Activated CD4-positive, CD25-positive, alpha-beta regulatory T cell treated with anti-CD3 and anti-CD28 coated beads, Interleukin-2, amount 50 U/mL, for 24 hours (primary cell): ENCODE measurements at places on chromosomes 4 and X.

DNA sequence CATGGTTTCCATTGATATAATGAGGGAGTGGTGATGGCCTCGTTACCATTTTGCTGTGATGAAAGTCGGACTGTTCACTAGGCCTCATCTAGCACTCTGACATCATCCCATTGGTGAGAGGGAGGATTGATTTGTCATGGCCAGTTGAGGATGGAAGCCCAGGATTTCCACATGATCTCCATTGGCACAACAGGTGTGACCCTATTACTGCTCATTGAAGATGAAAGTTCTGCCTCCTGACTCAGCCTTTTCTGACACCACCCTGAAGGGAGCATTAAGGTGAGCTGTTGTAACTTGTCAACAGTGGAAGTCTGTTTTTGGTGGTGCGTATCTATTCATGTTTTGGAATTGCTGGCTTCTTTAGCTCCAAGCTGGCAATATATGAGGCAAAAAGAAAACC lies 144.2 kb downstream of the PABPC4L start:
- ATAC-seq = no peak

- ATAC-seq = peak; percentile 100
Observed at GRCh38 chr4:127997534-127998388, 32.6 kb downstream of the ABHD18 start.

- no peak for ATAC-seq
Observed at GRCh38 chrX:46204721-46205422, 340.3 kb downstream of the ZNF674 start.

- ATAC-seq = no peak
Observed at GRCh38 chr4:166777760-166778159, 456.5 kb downstream of the SPOCK3 start.

DNA sequence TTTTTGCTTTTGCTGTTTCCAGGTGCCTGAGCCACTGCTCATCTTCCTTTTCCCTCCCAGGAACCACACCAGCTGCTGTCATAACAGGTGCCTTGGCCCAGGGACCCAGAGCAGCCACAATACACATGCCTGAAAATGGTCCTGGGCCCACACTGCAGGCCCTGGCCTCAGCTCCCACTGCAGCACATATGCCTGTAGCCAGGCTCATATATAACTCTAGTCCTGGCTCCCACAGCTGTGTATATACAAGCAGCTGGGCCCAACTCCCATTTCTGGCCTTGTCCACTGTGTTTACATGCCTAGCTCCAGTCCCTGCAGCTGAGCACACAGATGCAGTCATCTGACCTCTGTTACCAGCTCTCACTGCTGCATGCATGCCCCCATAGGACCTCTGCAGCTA lies 930.5 kb downstream of the ADGRL3 start:
- ATAC-seq = no peak

- ATAC-seq = no peak
Observed at GRCh38 chr4:182862921-182863320, 54.3 kb downstream of the DCTD start.

- ATAC-seq = no peak
Observed at GRCh38 chr4:41361794-41362526, 105.2 kb downstream of the UCHL1 start.

DNA sequence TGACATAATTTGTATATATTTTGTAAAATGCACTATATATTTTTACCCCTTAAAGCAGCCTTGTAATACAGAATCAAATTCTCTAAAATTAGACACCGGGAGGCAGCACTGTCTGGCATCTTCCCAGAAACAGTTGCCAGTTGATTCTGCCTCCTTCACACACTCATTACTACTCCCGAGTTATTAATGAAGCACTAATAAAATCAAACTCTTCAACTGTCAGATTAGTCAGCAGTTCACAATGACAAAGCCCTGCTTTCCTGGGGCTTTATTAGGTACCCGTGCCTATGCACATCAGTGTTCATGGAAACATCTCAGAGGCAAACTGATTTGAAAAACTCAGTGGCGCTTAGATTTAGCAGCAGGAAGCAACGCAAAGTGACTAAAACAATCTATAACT lies 103.5 kb upstream of the VEGFC start:
- no peak for ATAC-seq

- no peak for ATAC-seq
Observed at GRCh38 chrX:139889760-139890159, 43.1 kb downstream of the ATP11C start.

GRCh38 chr4:55397126-55397436 lies 1.3 kb downstream of the TMEM165 start:
- no peak for ATAC-seq

- no peak for ATAC-seq
Observed at GRCh38 chr4:160795216-160795615, 1368.6 kb downstream of the FSTL5 start.

- no peak for ATAC-seq
Observed at GRCh38 chr4:25637581-25638220, 17.9 kb upstream of the SLC34A2 start.

DNA sequence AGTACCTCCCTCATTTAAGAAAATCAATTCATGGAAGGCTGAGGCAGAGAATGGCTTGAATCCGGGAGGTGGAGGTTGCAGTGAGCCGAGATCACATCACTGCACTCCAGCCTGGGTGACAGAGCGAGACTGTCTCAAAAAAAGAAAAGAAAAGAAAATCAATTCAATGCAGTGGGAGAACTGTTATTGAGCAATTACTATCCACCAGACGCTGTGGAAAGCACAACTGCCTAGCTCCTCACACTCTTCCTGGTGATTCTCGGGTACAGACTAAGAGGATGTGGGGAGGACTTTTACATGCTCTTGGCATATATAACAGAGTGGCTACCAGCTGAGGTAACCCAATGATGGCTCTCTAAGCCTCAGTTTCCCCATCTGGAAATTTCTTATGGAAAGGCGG lies 2.7 kb upstream of the TMSB4X start:
- no peak for ATAC-seq

DNA sequence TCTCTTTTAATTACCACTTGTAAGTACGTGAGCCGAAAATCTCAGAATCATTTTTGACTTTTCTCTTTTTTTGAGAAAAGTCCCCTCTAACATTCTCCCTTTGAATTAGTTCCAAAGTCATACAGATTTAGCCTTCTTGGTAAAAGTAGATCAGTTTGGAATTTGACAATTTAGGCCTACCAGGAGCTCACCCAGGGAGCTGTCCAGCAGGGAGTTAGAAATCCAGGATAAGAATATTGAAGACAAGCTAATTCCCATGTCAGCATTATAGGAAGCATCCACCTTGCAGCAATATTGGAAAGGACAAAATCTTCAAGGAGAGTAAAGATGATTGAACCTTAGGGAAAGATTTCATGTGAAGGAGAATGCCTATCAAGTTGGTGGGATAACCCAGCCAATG lies 352.2 kb upstream of the CPEB2 start:
- no peak for ATAC-seq

- no peak for ATAC-seq
Observed at GRCh38 chr4:114613560-114613959, 15.0 kb downstream of the UGT8 start.

GRCh38 chrX:39654183-39654925 lies 443.4 kb downstream of the BCOR start:
- ATAC-seq = no peak
